CMK (cell line): ENCODE measurements at places on chromosomes 5 and 9.

DNA sequence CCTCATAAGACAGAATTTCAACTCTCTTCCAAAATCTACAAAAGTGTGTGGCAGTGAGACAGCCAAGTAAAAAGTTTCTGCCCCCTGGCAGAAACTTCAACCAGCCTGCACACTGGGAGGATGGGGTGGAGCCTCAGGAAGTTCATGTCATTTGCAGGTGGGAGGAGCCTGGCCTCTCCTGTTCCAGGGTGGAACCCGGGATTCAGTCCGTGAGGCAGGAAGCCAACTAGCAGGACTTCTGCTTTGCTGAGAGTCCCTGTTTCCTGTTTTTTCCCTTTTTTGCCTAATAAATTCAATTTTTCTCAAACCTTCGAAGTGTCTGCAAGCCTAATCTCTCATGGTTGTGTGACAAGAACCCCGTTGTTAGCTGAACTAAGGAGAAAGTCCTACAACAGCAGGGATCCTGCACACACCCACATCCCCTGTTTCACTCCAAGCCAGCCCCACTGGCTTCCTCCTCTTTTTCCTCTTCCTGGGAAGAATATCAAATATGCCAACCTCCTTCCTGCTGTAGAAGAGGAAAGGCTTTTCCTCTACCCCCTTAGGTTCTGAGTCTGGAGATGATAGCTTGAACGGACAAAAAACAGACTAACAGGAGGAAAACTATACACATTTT is 69.3 kb downstream of the ALDH7A1 start:
- DNase-seq: no peak

DNA sequence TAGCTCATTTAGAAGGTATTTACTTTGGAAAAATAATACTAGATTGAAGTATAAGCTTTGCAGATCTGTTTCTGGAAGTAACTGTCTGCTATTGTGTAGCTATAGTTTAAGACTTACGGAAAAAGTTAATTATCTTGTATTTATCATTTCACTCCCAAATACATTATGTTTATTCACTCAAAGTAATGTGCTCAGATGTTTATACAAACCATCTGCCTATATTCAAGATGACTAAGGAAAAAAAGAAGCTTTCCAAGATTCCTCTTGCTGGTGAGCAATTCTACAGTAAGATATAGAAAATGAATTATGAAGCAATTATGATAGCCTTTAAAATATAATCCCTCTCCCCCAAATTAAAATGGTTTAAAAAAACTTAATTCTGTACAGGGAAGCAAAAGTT is 137.9 kb downstream of the KIAA0825 start:
- DNase-seq: no peak

DNA sequence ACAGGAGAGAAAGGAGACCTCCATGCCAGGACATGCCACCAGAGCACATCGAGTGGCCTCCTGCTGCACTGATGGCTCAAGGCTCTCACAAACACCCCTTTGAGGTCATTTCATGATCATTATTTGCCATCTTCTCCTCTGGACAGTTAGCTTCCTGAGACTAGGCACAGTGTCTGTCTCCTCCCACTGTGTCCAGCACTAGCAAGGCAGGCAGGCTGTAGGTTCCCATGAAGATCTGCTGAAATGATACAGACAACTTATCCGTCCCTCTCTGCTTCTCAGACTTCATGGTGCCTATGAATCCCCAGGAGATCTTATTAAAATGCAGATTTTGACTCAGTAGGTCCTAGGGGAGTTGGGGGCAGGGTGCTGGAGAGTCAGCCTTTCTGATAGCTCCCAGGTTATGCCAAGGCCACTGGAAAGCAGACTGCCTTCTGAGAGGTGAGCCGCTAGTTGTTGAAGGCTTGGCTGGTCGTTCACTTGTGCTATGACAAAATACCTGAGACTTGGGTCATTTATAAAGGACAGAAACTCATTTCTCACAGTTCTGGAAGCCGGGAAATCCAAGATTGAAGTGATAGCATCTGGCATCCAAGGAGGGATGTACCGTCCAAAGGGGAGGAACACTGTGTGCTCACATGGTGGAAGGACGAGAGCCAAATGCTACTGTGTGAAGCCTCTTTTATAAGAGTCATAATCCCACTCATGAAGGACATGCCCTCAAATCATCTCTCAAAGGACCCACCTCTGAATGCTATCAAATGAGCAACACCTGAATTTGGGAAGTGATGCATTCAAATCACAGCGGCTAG is 183.4 kb downstream of the SPOCK1 start:
- DNase-seq: no peak

DNA sequence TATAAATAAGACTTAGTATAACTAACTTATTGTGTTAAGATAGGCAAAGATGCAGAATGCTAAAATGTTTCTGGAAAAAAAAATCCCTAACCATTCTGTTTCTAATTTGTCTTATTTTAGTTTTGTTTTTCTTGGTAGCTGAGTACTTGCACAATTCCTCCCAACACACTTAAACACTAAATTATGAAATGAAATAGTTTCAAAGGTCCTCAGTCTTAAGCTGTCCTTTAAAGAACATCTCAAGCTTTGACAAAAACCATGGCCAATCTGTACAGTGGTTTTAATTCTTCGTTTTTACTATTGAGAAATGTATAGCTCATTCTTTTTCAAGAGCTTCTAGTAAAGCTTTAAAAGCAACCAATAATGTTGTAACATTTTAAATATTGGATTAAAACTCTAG is 171.5 kb downstream of the EDIL3 start:
- no peak for DNase-seq

DNA sequence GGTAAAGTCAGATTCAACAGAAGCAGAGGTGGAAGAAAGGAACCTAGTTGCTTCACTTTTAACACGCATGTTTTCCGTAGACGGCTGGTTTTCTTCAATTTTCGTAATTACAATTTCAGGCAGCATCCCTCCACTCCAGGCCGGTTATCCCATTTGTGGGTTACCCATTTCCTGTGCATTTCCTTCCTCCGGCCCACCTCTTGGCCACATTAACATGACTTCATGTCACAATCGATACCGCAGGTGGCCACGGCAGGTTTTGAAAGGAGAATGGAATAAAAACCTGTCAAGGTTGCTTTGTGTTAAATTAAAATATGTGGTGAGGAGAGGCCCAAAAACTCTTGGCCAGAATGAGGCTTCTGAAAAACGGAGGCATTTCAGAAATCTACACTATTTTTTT is 130.2 kb downstream of the PCSK5 start:
- no peak for DNase-seq

DNA sequence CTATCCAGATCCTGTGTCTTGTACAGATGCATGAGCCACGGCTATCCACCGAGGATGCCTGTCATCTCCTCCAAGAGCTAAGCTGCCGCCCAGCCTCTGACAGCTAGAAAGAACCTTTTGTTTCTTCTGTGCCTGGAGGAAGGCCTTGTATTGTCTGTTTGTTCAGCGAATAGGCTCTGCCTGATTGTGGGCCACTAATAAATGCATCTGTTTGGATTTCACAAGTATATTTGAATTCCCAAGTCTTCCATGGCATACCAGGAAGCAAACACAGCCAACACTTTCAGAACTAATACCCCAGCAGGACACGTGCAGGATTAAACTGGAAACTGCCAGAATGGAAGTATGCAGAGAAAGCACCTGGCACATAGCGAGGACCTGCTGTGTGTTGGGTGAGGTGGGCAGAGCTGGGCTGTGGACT is 92.7 kb upstream of the NEURL1B start:
- no peak for DNase-seq

DNA sequence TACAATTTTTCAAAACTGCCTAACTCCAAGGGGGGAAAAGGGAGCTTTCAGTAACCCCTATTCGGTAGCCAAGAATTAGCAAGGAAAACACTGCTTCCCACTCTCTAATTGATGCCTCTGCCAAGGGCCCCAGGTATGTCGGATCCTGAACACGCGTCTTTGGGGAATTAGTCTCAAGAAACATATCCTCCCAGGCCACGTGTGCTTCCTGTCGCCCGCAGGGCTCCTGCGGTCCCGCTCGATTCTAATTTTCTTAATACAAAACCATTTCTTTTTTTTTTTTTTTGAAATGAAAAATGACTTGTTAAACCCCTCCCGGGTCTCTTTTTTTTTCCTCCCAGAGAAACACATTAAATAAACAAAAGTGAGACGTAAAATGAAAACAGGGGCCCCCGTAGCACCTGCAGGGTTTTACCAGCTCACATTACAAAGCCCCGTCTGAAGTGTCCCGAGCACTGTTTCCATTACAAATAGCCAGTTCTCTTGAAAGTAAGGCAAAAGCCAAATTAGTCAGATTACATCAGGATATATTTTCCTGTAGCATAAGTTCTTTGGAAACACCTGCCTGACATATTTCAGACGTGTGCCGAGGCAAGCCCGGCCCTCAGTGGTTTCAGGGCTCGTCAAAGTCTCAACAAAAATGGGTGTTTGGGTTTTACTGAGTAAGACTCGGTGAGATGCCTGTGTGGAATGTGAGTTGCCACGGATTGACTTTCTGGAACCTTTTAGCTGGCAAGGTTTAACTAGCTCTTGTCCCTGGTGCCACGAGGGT is 21.5 kb downstream of the SMIM23 start:
- no peak for DNase-seq

DNA sequence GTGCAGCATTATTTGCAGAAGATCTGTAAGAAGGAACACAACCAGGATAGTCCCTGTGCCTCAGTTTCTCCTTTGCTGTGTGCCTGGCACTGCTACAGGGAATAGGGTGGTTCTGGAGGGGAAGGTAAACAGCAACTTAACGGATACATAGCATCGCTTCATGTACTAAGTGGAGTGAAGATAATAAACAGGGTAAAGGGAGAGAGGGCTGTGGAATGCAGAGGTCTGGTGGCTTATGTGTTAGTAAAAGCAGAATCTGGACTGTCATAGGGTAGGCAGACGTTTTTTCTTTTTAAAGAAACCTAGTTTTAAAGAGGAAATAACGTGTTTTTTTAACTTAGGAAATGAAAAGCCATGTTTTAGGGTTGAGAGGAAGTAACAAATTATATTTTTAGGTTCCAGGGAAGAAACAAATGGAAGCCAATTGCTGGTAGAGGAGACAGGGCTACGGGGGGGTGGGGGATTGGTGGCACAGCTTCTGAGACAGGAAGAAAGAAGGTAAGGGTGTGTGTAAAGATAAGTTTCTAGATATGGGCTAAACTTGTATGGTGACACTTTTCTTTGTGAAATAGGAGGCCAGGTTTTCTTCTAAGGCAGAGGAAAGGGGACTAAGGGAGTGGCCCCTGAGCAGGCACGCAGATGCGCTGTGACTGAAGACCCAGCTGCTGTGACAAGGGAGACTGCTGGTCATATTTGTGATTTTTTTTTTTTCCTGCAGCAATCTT is 1.3 kb downstream of the GNG10 start:
- DNase-seq: no peak

DNA sequence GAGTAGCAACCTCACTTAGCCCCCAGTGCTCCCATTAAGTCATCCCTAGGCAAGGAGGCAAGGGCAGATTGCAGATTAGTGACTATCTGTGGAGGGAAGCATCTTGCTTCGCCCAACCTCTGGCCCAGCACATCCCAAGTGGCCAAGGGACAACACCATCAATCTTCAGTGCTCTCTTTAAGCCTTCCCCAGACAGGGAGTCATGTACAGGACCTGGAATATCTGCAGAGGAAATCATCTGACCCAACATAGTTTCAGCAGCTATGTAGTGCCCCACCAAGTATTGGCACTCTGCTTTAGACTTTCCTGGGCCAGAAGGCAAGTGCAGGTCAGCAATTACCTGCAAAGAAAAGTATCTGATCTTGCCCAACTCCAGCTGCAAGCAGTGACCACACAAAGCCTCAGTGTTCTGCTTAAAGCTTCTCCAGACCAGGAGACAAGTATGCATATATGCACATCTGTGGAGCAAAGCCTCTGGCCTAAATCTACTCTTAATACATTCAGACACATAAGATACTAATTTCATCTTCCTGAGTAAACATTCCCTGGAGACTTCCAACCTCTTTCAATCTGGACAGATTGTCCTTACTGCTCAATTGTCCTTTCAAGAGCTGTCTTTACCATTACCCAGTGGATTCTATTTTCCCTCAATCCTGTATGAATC is 224.8 kb upstream of the VLDLR start:
- DNase-seq: no peak

- DNase-seq: no peak
Observed at GRCh38 chr9:95107976-95108375, 209.5 kb downstream of the FANCC start.

- no peak for DNase-seq
Observed at GRCh38 chr5:35029333-35029732, 18.4 kb downstream of the AGXT2 start.

DNA sequence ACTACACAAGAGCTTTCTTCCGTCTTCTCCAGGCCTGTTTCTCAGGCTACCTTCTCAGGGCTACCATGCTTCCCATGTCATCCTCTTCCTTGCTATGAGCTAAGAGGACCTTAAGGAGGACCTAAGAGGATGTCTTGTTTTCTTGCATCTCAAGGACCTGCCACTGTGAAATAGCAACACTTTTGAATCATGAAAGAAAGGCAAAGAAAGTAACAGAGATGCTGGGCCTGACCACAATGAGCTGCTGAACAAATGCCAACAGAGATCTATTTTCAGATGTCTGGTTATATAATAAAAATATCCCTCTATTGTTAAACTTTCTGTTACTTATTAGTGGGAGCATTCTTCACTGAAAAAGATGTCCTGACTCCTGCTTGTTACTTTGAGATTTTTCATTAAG is 36.7 kb upstream of the ANXA1 start:
- DNase-seq: no peak

GRCh38 chr5:74231697-74232096 is 408.8 kb downstream of the ENC1 start:
- no peak for DNase-seq

GRCh38 chr5:98698359-98698758 is 75.1 kb upstream of the RGMB start:
- no peak for DNase-seq

GRCh38 chr9:95477441-95477840 is 39.3 kb downstream of the PTCH1 start:
- no peak for DNase-seq

DNA sequence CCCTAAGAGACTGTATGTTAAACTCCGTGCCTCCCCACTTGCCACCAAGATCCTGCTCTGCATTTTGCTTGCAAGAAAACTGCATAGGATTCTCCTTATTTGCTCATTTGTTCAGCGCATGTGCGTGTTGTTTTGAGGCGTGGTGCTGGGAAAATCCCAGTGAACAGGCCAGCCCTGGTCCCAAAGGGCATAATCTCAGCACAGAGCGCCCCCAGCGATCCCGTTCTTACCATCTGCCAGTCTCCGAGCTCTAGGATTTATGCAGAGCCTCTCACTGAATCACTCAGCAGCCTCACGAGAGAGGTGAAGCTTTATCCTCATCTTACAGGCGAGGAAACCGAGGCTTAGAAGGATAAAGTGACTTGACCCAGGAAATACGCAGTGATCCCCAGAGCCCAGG is 11.5 kb downstream of the PRRX2 start:
- no peak for DNase-seq

- no peak for DNase-seq
Observed at GRCh38 chr5:142053426-142054151, 40.8 kb upstream of the GNPDA1 start.

GRCh38 chr5:68189171-68189570 is 26.4 kb upstream of the PIK3R1 start:
- no peak for DNase-seq

GRCh38 chr9:4225291-4226028 is 74.4 kb downstream of the GLIS3 start:
- no peak for DNase-seq
